Activated T-cell treated with anti-CD3 and anti-CD28 coated beads, Interleukin-2, amount 50 U/mL, for 72 hours (primary cell): ENCODE measurements at places on chromosomes 6 and 20. TPM values are rescaled to one million over a fixed set of nuclear protein-coding genes. Genes with fewer than 3 reads are reported as not detected.

DNA sequence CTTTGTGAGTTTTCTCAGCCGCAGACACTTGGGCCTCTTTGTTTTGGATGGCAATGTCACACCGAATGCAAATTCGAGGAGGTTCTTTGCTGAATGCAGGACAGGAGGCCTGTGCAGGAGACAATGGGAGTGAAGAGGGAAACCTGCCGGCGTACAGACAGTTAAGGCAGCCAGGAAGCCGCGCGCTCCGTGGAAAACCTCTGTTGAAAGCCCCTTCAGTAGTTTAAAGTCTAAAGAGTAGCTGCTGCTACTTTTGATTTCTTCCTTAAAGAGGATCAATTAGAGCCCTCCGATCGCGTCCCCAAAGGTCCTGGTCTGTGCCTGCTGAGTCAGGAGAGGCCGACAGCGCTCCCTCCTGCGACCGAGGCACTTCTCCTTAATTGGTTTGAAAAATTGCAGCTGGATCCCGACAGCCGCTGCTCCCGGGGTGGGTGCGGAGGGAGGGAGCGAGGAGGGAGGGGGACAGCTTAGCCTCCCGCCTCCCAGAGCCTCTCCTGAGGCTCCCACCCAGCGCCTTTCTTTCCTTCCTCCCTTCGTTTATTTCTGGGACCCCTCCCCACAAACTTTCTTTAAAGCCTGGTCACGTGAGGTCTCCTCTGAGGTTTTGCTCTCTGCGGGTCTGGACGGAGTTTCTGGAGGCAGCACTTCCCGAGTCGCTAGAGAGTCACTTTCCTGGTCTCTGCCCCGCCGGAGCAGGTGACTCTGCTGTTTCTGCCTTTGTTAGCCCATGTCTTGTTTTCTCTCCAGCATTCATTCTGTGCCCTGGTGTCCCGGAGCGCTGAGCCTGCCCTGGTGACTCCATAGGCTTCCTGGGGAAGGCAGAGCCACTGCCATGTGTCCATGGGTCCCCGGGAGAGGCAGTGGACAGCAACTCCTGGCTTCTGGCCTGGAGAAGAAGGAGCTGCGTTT, 22.3 kb upstream of the RPP40 start:
- DNase-seq: no peak

GRCh38 chr6:20846602-20847028, 312.4 kb downstream of the CDKAL1 start:
- peak; percentile 10 for DNase-seq

- DNase-seq: no peak
These were observed 27.4 kb downstream of the EPHA7 start for GRCh38 chr6:93391965-93392364.

GRCh38 chr6:127385668-127386430, 42.4 kb upstream of the ECHDC1 start:
- DNase-seq: no peak

- peak; percentile 77 for DNase-seq
These were observed 101.5 kb downstream of the NOL4L start for GRCh38 chr20:32483351-32484224.

- no peak for DNase-seq
These were observed 340 bp upstream of the VARS2 start for GRCh38 chr6:30913721-30914075.

ECHDC1 gene
- total RNA-seq: 46.9 TPM

TMEM181 gene
- 14.1 TPM for total RNA-seq

DNA sequence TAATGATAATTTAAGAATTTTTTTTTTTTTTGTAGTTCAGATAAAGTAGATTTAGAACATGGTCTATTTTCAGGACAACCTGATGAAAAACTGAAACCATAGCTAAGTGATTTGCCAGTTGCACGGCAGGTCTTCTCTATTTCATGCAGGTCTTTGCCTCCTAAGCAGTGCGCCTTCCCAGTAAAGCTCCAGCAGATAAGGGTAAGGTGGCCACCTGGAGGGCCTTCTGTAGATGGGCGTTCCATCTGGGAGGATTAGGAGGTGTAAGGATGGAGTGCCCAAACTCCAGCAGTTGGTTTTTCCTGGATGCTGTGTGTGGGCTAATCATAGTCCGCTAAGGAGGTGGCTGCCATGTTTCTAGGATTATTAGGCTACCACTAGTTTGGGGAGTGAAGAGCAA, 107.1 kb downstream of the ARID1B start:
- DNase-seq: no peak

GRCh38 chr6:162708971-162709370, 18.6 kb downstream of the PRKN start:
- DNase-seq: no peak

DNA sequence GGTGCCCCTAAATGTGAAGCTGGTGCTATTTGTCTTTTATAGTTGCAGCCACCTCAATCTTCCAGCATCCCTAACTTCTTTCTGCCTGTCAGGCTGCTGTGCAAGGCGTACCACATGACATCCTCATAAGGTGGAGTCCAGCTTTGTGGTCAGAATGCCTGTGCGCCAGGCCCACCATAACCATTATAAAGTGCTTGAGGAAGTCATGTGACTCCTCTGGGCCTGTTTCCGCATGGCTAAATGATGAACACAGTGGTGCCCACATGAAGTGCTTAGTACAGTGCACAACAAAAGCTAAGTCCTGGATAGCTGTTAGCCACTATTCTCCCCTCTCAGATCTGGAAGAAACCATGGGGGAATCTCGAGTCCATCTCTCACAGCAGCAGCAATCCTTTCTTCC, 75.6 kb downstream of the INSM1 start:
- no peak for DNase-seq

DNA sequence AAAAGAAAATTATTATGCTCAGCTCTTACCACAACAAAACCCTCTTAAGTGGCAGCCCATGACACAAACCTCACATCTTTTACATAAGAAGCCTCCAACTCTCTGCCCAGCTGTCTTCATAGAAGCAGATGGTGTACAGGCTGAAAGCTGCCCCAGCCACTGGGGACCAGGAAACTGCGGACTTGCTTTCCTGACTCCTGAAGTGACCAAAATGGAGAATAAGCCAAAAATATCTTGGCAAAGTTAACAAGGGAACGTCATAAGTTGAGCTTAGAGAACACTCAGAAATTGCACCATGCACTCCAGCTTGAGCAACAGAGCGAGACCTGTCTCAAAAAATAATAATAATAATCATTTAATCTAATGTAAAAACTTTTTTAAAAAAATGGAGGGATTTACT, 160.3 kb upstream of the CDYL start:
- no peak for DNase-seq

ADGRG6 gene
- total RNA-seq: 1.5 TPM

- DNase-seq: no peak
These were observed 14.2 kb upstream of the RNF217 start for GRCh38 chr6:124947971-124948451.

GRCh38 chr6:150541576-150541975, 58.1 kb upstream of the PLEKHG1 start:
- DNase-seq: no peak

GRCh38 chr6:140845701-140846100, 1287.0 kb upstream of the GJE1 start:
- no peak for DNase-seq

GRCh38 chr20:18314786-18315406, 26.6 kb downstream of the ZNF133 start:
- DNase-seq: no peak

DNA sequence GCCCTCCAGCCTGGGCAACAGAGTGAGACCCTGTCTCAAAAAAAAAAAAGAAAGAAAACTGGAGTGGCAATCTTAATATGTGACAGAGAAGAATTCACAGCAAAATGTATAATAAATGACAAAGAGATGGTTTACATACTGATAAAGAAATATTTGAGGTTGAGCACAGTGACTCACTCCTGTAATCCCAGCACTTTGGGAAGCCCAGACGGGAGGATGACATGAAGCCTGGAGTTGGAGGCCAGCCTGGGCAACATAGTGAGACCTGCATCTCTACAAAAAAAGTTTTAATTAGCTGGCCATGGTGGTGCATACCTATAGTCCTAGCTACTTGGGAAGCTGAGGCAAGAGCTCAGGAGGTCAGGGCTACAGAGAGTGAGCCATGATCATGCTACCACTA, 12.4 kb upstream of the DEFB118 start:
- DNase-seq: no peak

RAB44 gene
- total RNA-seq: 0.05 TPM

- DNase-seq: no peak
These were observed 242.5 kb downstream of the LRFN2 start for GRCh38 chr6:40344566-40345167.

GRCh38 chr6:39850736-39851297, 58.6 kb downstream of the DAAM2 start:
- DNase-seq: no peak

COL19A1 gene
- total RNA-seq: 0.26 TPM

GRCh38 chr6:1662534-1662933, 52.8 kb downstream of the FOXC1 start:
- DNase-seq: no peak

DNA sequence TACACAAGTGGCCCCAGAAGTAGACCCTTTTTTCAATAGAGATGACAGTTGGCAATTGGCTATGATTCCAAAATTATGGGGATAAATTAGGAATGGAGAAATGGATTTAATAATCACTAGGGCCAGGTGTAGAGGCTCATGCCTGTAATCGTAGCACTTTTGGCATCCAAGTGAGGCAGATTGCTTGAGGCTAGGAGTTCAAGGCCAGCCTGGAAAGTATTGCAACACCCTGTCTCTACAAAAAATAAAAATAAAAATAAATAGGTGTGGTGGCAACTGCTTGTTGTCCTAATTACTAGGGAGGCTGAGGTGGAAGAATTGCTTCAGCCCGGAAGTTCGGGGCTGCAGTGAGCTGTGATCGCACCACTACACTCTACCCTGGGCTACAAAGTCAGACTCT, 60.0 kb downstream of the BMP2 start:
- no peak for DNase-seq

SRSF12 gene
- total RNA-seq: 0.46 TPM
